ENCODE measurements at places on chromosomes 3 and 15.

GRCh38 chr3:81545572-81545971, 215.9 kb downstream of the GBE1 start:
- no peak for DNase-seq

DNA sequence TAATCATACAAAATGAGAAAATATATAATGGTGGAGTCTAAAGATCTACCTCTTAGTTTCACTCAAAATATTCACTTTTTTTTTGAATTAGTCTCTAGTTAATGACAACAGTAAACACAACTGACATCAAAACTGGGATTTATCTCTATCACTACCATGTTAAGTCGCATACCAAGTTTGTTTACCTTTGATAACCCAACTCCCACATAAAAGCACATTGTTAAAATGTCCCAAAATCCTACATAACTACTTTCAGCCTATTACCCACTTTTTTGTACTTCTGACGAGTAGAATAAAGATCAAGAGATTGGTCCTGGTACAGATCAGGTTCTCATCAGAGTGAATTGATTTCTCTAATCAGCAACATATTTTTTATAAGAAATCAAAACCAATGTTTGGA, 518.5 kb downstream of the EPHA3 start:
- DNase-seq, result no peak

GRCh38 chr3:54510506-54510905, 388.2 kb downstream of the CACNA2D3 start:
- no peak for DNase-seq

DNA sequence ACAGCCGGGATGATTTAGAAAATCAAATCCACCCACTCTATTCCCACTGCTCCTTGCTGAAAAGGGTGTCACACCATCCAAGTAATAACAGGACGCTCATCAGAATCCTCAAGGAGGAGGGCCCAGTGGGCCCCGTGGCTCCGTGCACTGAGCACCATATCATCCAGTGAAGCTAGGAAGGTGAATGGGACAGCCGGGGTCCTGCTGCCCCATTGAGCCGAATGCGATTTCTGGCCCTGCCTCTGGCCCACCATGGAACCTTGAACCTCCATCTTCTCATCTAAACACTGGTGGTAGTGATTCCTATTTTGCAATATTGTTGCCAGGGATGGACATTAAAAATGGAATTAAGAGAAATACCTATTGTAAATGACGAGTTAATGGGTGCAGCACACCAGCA, 99.1 kb upstream of the SLC6A11 start:
- no peak for DNase-seq

DNA sequence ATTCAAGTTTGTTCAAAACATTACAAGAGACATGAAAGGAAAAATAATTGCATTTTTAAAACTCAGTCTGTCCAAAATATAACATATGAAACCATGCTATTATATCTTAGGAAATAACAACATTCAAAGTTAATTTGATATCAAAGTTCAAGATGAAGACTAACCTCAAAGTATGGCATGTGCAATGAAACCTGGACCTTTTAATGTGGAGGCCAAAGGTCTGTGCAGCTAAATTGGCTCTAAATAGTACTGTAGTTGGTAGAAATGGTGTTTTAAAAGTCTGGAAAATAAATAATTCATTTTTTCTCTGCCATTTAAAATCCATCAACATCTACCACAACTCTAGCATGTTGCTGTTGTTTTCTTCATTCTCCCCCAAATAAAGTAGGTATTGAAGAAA, 8.7 kb downstream of the GRAMD1C start:
- DNase-seq, result no peak

GRCh38 chr3:60585918-60586317, 665.3 kb downstream of the FHIT start:
- DNase-seq, result no peak

DNA sequence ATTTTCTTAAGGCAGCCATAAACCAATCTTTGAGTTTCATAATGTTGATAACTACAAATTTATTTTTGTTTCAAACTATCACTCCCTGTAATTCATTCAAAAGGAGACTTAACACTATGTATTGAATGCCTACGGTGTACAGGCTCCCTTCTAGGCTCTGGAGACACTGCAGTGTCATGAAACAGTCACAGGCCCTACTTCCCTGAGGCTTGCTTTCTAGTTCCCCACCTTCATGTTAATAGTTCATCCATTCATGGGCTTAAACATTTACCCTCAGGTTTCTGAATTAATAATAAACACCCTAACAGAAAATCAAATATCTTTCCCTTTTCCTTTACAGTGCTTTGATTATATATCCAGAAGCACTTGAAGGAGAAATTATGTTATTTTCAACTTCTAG, 168.7 kb downstream of the CHL1 start:
- no peak for DNase-seq

GRCh38 chr3:149245738-149246451, 24.3 kb upstream of the CP start:
- no peak for DNase-seq

Measured in stimulated activated CD8-positive, alpha-beta memory T cell treated with anti-CD3 and anti-CD28 coated beads, Interleukin-4, amount 100 ng/mL, for 1 hour (primary cell).